Stimulated activated CD8-positive, alpha-beta memory T cell treated with anti-CD3 and anti-CD28 coated beads, Interleukin-4, amount 100 ng/mL, for 24 hours (primary cell): ENCODE measurements at places on chromosomes 11 and 22.
A peak's percentile ranks its signal among the peaks of the same experiment; 100 is the strongest.

DNA sequence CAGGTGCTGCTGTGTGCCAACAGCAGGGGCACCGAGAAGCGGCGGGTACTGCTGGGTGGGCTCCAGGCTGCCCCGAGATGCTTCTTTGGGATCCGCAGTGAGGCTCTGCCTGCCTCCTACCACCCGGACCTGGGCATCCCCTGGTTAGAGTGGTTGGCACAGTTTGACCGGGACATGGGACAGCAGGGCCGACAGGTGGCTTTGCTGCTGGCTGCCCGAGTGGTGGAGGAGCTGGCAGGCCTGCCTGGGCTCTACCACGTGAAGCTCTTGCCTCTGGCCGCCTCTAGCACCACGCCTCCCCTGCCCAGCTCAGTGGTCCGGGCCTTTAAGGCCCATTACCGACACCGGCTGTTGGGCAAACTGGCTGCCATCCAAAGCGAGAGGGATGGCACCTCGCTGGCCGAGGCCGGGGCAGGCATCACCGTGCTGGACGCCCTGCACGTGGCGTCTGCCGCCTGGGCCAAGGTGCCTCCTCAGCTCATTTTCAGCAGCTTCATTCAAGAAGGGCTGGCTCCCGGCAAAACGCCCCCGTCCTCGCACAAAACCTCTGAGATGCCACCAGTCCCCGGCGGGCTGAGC lies 1.9 kb downstream of the TIGD3 start:
- no peak for DNase-seq

DNA sequence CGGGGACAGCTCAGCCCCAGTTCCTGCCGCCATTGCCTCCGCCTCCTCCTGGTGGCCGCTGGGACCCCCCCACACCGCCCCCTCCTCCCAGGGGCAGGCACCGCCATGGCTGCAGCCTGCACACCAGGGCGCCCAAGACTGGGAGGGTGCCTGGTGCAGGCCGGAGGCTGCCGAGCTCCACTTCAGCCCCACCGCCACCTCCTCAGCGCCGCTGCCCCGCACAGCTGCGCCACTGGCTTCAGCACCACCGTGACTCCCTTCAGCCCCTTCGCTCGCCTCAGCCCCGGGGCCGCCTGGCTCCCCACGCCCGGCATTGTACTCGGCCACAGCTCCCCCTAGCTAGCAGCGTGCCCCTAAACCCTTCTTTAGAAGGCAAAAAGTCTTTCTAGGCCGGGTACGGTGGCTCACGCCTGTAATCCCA lies 131.1 kb downstream of the CRYBB2 start:
- no peak for DNase-seq

DNA sequence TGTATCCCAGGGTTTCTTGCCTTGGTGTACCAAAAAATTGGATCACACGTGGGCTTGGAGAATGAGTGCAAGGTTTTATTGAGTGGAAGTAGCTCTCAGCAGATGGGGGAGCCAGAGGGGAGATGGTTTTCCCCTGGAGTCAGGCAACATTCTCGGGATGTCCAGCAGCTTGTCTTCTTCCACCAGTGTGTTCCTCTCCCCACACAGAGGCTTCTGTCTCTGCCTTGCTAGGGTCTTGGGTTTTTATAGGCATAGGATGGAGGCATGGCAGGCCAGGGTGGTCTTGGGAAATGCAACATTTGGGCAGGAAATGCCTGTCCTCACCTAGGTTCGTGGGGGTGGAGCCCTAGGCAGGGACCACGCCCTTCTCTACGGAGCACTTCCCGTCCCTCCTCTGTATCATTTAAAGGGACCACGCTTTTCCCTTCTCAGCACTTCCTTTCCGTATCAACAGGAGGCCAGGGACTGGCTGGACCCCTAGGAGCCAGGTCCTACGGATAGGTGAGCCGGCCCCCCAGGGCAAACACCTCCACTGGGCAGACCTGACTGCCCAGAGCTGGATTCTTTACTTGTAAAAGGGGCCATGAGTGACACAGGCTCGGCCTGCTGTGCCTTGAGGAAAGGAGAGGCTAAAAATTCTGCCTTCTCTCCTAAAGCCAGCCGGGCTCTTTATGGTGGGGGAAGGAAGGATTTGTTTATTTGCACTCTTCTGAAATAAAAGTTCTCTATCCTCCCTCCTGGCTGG lies 55.3 kb upstream of the CCDC188 start:
- DNase-seq = peak; percentile 52

- no peak for DNase-seq
Measured at GRCh38 chr11:125110506-125110905, 920 bp downstream of the TMEM218 start.

- DNase-seq = no peak
Measured at GRCh38 chr11:8213376-8213775, 44.6 kb upstream of the RIC3 start.

DNA sequence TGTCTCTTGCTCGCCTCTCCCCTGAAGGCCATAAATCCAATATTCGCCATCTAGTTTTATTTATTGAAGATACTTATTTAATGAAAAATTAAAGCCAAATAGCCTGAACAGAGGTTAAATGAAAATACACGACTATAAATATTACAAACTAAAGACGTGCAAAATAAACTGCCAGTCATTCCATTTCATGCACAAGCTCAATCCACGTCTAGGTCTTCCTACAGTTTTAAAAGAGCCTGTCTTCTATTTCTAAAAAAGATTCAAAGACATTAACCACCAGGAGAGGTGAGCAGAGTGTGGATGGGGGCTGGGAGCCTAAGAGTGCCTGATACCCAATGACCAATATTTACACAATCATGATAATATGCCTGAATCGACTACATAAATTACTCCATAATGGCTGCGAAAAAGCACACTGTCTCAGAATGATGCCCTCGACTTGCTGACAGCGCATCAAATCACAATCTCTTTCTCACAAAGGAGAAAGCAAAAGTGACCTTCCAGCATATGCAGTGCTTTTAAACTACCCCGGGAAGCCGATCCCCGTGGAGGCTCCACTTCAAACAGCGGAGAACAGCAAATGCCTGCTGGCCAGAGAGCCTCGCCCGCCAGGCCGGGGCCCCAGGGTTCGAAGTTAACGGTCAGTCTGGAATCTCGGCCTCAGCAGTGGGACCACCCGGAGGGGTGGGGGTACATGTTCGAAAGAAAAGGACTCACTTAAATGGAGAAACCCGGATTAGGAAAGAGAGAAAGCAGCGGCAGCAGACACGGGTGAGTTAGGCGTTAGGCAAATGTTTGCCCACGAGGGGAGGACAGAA lies 1.7 kb downstream of the FCHSD2 start:
- no peak for DNase-seq

DNA sequence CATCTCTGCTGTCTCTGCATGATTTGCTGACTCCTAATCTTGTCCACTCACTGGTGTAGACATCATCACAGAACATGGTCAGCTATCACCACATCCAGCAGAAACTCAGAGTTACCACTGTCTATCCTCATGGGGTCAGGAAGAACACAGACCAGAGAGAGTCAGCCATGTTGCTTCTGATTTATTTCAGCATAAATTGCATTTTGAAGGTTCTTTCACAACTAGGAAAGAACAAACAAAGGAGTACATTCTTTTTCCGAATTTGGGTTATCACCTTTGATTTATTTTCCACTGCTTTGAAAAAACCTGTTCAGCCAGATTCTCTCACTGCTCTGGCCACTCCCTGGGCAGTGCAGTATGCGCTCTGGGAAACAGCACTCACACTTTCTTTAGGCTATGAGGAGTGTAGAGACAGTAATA lies 172.0 kb upstream of the MTMR2 start:
- DNase-seq = no peak

DNA sequence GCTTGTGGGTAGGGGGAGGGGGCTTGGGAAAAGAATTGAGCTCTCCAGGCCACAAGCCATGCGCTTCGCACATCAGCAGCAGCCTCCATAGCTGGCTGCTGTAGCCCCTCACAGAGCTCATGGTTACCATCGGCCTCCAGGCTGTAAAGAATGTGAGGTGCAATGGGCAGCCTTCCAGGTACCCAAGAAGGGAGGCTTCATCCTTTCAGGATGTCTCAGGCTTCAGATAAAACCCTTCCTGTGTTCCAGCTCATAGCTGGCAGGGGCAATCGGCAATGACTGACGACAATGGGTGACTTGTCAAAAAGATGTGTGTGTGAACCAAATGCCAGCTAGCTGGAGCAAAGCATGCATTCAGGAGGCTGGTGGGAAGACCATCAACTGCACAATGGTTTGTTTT lies 102.0 kb downstream of the TIMP3 start:
- DNase-seq = no peak

GRCh38 chr11:125335106-125335505 lies 161.0 kb downstream of the FEZ1 start:
- no peak for DNase-seq

DNA sequence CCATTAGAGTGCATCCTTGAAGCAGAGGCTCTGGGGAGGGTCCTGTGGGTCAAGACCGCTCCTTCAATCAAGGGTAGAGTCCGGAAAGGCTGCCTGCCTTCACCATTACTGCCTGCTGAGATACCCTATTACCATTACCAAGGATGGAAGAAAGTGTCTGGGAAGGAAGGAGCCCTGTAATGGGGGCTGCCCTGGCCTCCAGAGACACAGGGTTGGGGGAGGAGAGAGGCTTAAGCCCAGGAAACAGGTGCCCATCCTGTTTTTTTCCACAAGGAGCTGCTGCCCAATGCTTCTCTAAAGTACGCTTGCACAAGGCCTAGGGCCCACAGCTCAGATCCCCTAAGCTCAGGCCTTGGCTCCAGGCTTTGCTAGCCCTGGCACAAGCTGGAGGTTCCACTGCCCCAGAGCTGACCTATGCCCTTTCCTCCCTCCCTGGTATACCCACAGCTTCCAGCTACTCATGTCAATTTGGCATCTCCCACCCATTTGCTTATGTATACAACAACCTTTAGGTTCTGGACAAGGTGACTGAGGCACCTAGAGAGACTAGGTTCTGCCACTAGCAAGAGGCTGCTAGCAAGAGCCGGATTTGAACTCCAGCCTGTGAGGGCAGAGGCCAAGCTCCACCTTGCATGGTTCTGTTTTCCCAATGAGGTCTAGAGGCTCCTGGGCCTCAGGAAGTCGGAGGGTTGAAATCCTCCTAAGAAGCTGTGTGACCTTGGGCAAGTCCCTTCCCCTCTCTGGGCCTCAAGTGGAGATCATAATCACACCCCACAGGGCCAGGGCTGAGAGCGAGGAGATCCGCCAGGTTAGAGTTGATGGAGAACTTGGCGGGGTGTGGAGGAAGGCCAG lies 1.5 kb upstream of the PLCB3 start:
- no peak for DNase-seq

DNA sequence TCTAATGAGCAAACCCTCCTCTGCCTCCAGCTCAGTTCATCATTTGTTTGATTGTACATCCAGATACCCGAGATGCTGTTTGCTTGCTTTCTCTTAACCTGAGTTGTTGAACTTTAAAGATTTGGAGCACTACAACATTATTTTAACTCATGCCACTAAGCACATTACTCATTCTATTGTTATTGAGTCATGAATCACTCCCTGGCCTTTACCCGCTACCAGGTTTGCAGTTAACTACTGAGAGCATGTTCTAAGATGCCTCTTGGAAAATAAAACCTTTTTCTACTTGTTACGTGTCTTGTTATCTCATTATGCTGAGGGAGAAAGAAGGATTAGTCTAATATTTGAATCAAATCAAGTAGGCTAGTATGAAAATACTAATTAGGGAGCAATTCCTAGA lies 720.6 kb upstream of the ANO5 start:
- DNase-seq = no peak

- DNase-seq = no peak
Measured at GRCh38 chr11:93832780-93833179, 17.6 kb downstream of the VSTM5 start.

DNA sequence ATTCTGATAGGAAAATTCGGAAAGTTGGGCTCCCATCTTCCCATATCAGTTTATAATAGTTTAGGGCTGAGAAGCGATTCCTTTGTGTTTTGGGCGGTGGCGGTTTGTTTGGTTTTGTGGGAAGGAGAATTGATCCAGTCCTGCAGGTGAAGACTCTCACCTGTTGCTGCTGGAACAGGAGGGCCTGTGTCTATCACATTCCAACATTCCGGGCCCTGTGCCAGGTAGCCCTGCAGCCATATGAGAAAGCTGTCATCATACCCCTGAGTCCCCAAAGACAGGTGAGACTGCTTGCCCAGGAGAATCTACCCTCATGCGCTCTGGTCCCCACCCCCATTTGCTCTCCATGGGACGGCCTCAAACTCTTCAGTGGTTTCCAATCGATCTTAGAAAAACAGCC lies 62.1 kb downstream of the TRAF6 start:
- DNase-seq = no peak

DNA sequence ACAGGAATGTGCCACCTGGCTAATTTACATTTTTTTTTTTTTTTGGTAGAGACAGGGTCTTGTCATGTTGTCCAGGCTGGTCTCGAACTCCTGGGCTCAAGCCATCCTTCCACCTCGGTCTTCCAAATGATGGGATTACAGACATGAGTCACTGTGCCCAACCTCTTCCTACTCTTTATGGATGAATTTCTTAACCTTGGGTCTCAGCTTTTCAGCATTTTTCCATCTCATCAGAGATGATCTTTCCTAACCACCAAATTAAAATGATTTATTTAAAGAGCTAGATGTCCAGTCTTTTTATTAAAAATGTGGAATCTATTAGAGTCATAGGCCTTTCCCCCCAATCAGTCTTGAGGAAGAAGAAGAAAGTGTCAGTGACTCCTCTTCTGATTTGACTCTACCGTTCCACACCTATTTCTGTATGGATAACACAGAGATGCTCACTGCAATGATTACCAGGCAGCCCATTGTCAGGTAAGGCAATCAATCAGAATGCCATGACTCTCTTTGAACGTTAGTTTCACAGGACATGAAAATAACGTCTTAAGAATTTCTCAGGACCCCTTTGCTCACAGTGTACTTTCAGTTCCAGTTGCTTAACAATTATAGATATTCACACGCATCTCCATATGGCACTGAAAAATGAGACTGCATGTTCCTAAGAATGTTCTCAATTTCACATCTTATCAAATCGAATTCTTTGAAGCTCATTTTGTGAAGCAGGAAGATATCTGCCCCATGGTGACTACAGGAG lies 51.0 kb downstream of the MIAT start:
- no peak for DNase-seq

DNA sequence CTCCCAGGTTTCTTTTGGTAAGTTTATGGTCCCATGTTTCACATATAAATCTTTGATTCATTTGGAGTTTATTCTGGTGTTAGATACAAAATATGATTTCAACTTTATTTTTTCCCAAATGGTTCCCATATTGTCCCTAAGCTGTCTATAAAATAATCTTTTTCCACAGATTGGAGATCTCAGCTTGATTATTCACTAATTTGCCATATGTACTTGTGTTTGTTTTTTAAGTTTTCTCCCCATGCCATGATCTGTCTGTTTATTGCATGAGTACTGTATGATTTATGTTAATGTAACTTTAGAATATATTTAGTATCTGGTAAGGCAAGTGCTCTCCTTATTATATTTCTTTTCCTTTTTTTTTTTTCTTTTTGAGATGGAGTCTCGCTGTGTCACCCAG lies 19.9 kb upstream of the CLMP start:
- no peak for DNase-seq
